Camera-type eye (tissue), 1 donor: ENCODE measurements at places on chromosomes 3 and 15. TPM values are rescaled to one million over a fixed set of nuclear protein-coding genes. Genes with fewer than 3 reads are reported as not detected.

The ZNF502 gene
- total RNA-seq = 22.1 TPM

The VWA5B2 gene
- 1.2 TPM for total RNA-seq

The NPAP1 gene
- 0.27 TPM for total RNA-seq

The PAK6 gene
- total RNA-seq = 5.4 TPM

The CNTN4 gene
- 98.5 TPM for total RNA-seq

The CHRFAM7A gene
- 9.5 TPM for total RNA-seq

The CKMT1A gene
- total RNA-seq = 2.6 TPM

The ERICH6 gene
- total RNA-seq = not detected

The IRAK2 gene
- 4.5 TPM for total RNA-seq

The SLC25A36 gene
- total RNA-seq = 277 TPM

The P2RY13 gene
- 0.55 TPM for total RNA-seq

The ACP3 gene
- 3.7 TPM for total RNA-seq
